ENCODE measurements at places on chromosomes 6 and 20.

DNA sequence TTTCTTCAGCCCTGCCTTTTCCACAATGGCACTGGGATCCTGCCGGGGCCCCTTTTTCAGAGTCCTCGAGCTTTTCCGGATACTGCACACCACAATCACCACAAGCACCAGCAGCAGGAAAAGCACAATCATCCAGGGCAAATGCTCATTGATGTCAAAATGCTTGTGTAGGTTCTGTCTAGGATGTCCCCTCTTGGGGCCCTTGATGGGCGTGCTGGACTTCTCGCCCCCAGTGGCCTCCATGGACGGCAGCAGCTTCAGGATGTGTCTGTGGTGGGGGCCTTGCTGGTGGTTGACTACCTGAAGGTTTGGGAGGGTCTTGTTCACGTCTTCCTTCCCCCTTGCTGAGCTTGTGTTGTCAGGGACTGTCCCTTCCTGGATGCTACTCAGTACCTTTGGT, 25.7 kb downstream of the TNFRSF21 start:
- DNase-seq = no peak

DNA sequence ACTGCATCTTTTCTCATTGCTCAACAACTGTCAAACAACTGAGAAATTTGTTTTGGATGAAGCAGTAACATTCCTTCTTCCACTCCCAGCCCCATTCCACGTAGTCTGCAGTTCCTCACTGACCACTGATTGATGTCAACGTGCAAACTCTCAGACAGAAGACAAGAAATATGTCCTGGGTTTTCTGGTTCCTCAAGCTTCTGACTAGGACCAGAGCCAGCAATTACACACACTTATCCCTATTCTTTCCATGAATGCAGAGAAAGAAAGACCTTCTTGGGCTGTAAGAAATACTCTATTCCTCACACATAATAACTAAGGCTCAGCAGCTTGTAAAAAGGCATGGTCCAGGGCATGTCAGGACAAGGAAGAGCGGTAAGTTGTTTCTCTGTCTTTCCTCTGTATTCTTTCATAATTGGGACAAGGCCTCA, 790.1 kb upstream of the SLC35B3 start:
- no peak for DNase-seq

DNA sequence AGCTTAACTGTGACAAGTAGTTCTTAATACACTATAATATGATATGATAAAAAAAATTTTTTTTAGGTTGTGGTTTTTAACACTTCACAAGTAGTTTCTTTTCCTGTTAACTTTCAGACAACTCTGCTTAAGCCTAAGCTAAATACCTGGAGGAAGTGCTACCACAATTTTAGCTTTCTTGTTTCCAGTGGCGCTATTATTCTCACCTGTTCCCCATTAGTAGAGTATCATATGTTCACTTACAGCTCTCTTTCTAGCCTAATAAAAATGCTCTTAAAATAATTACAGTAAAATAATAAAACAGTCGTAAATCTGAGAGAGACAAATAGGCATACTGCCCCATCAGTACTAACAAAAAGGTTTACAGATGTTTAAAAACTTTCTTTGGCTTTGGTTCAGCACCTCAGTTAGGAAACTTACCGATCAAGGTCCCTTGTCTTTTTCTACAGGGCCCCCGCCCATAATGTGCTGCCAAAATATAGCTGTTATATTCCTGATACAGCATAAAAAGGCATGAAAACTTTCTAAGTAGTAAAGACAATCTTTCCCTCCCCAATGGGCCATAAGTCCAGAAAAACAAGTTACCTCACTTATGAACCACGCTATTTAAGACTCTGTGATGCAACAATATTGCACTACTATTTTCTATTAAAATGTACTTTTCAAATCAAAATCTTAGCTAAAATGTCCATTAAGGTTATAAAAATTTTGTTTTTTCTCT, 57.9 kb downstream of the SESN1 start:
- DNase-seq = no peak

- DNase-seq = no peak
These were observed 120.4 kb downstream of the MYLK4 start for GRCh38 chr6:2630359-2630758.

- DNase-seq = no peak
These were observed 11.4 kb downstream of the PKIG start for GRCh38 chr20:44593751-44594150.

- DNase-seq = peak; percentile 57
These were observed 33.1 kb upstream of the LCA5 start for GRCh38 chr6:79570129-79571029.

DNA sequence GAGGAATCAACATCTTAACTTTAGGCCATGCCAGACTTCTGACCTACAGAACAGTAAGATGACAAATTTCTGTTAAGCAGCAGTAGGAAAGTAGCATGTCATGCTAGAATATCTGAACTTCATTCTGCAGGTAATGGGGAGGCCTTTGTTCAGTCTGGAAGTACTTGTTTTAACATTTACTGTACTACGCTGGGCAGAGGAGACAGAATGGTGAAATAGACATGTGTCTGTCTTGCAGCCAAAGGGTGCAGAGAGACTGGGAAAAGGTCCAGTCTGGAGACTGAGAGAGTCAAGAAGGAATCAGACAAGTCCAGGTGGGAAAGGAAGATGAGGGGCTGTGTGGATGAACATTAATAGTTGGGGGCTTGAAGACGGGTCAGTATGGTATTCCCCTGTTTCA, 17.5 kb upstream of the ZBTB2 start:
- no peak for DNase-seq

DNA sequence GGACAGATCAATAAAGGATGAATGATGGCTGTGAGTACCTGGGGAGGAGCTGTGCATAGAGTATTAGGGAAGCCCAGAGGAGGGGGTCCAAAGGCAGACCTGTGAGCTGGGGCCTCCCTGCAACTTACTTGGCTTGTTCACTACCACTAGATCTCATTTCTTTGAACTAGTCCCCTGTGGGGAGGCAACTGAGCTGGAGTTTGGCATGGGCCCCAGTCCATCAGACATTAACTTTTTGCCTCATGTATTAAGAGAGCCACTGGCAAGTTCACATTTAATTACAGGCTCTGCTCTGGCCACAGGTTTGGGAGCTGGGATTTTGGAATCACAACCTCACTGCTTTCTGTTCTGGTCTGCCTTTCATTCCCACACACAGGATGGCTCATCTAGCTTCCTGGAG, 254.1 kb downstream of the PRL start:
- no peak for DNase-seq

DNA sequence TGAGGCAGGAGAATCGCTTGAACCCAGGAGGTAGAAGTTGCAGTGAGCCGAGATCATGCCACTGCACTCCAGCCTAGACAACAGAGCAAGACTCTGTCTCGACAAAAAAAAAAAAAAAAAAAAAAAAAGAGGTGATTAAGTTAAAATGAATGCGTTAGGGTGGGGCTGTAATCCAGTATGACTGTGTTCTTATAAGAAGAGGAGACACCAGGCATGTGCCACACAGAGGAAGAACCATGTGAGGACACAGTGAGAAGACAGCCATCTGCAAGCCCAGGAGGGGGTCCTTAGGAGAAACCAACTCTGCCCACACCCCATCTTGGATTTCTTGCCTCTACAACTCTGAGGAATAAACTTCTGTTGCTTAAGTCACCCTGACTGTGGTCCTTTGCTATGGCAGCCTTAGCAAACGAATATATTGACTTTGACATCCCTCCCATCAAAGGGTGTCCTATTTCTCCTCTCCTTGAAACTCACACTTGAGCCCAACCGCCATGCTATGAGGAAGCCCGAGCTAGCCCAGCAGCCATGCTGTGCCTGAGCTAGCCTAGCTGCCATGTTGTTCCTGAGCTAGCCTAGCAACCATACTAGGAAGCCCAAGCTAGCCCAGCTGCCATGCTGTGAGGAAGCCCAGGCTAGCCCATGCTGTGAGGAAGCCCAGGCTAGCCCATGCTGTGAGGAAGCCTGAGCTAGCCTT, 15.8 kb upstream of the PPP1R16B start:
- no peak for DNase-seq

- DNase-seq = no peak
These were observed 296.7 kb downstream of the CDH26 start for GRCh38 chr20:60254901-60255411.

GRCh38 chr6:105322499-105323225, 80.2 kb downstream of the PREP start:
- no peak for DNase-seq

GRCh38 chr20:36462440-36463211, 78.7 kb upstream of the MYL9 start:
- DNase-seq = no peak

- no peak for DNase-seq
These were observed 16.5 kb downstream of the HEY2 start for GRCh38 chr6:125765944-125766343.

DNA sequence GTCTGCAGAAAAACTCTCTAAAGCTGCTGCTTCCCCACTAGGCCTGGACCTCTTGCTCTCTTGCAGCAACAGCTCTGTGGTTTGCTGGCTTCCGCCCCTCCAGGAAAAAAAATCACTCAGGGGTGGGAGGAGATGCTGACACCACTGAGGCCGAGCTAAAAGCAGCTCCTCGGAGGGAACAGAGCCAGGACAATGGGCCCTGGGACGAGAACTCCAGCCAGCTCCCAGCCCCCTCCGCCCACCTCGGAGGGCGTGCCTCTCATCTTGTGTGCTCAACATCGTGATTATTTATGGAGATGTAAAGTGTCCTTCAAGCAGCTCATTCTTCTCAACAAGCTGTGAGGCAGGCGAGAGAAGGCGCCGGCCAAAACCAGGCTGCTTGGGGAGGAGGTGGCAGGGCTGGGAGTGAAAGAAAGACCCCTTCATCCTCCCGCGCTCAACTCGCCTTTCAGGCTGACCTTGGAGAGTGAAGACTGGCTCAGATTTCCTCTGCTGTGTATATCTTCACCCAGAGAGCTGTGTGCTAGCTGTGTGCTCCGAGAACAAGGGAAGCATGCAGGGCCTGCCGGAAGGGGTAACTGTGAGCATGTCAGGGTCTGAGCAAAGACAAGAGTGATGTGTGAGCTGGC, 53.5 kb upstream of the LRFN2 start:
- DNase-seq = no peak

DNA sequence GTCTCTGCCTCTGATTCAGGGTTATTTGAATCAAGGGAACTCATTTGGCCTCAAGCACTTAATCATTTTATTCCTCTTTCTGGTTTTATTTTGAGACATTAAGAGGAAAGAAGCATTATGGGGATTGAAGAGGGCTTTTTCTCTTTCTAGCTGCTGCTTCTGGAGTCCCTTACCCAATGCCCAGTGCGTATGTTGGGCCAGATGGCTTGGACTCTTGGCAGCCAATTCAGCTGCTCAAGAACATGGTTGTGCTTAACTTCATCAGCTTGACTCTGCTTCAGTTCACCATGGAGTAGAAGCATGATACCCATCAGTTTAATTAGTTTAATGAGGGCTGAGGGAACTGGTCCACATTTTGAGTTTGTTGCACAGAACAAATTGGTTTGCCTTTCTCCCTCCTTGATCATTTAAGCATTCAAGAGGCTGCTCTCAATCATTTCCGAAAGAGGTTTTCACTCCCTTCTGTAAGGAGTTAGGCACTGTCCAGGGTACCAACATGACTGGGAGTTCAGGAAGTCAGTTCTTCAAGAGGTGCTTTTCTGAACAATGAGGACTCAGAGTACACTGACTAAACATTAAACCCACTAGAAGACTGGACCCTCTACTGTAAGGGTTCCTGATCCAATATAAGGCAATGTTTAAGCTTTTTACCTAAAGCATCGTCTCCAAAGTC, 14.6 kb downstream of the PDYN start:
- no peak for DNase-seq

DNA sequence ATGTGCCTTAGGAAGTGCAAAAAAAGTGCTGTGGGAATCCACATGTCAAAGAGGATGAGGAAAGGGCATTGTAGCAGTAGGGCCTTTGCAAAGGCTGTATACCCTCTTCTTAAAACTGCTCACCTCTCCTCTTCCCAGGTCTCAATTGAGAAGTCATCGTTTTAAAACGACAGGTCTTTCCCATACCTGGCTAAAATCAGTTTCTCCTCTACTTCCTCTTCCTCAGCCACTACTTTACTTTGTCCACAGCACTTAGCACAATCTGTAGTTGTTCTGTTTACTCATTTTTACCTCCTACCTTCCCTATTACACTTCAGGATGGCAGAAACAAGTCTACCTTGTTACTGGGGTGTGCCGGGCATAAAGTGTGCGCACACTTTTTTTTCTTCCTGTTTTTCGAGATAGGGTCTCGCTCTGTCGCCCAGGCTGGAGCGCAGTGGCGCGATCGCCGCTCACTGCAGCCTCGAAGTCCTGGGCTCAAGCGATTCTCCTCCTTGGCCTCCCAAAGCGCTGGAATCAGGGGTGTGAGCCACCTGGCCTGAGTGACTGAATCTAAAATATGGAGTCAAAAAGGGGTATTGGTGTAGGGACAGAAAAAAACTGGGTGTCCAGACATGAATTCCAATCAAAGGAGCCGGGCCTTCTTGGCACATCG, 9.8 kb upstream of the ELOVL5 start:
- no peak for DNase-seq

GRCh38 chr6:62283796-62284411, 2.1 kb downstream of the KHDRBS2 start:
- DNase-seq = peak; percentile 30

DNA sequence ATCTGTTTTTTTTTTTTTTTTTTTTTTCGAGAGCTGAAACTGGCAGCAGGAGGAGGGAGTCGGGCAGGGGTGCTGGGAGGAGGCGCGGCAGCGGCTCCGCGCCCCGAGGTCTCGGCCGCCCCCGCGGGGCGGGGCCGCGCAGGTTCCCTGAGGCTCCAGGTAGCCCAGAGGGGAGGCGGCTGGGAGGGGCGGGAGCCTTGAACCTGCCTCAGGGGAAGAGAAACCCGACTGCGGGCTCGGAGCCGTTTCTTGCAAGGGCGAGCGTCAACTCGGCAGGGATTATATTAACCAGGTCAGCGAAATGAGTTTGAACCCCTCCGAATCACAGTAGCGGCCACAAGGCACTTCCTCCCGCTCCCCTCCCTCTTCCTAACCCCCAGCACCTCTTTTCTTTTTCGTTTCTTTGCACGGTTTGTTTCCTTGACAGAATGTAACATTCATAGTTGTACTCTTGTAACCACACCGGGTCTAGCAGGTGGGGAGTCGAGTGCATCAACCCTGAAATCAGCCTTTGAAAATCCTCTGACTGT, 2.0 kb downstream of the MYB start:
- DNase-seq = no peak

GRCh38 chr6:151577257-151577656, 83.4 kb downstream of the CCDC170 start:
- DNase-seq = no peak

DNA sequence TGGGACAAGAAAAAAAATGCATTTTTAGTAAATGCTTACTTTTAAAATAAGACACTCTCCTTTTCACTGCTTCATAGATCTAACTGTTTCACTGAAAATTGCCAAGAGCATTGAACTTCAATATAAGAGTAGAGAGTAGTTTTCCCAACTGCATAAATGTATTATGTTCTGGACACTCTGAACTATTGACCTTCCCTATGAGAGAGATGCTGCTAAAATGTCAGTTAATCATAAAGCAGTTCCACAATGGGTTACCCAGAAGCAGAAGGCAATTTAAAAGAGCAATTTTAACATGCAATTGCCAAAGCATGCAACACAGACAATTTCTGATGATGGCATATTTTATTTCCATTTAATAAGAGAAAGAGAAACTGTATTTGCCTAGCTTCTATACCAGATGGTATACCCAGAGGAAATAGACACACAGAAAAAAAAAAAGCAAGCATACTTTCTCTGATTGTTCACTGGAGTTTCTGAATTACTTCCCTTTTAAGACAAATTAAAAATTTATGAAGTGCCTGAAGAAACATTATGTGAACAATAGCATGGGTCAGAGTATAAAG, 279.1 kb upstream of the THEMIS start:
- DNase-seq = no peak

- DNase-seq = no peak
These were observed 2.2 kb downstream of the LEMD2 start for GRCh38 chr6:33786736-33787135.

Data from SK-N-MC (cell line).